ENCODE measurements at places on chromosomes 4 and X.

DNA sequence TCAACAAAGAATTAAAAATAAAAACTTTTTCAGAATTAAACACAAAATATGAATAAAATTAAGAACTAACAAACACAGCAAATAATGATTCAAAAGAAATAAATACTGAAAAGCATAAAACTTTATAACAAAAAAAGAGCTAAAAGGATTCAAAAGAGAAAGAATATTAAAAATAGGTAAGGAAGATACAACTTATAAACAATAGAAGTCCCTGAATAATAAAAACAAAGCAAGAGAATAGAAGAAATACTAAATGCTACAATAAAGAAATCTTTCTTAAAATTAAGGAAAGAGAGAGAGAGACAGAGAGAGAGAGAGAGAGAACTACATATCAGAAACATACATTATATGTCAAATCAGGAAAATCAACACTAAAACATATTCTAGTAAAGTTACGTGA lies 619.9 kb upstream of the SLIT2 start:
- no peak for DNase-seq

DNA sequence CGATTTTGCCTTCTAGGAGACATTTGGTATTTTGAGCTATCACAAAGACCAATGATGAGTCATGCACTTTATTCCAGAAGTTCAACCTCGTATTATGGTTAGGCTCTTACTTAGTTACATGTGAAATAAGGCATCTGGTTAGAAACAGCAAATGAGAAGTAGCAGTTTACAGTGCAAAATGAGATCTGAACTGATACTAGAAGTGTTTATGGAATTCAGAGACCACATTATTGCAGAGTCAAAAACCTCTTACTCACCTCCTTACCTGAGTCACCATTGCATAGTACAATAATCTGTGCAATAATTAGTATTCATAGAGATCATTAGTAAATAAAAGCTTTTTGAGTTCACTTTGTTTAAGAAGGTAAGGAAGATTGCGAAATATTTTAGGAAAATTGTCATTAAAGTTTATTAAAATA lies 38.7 kb downstream of the SEC24B start:
- DNase-seq, result no peak

GRCh38 chr4:157885811-157886210 lies 287.0 kb downstream of the GASK1B start:
- DNase-seq, result no peak

DNA sequence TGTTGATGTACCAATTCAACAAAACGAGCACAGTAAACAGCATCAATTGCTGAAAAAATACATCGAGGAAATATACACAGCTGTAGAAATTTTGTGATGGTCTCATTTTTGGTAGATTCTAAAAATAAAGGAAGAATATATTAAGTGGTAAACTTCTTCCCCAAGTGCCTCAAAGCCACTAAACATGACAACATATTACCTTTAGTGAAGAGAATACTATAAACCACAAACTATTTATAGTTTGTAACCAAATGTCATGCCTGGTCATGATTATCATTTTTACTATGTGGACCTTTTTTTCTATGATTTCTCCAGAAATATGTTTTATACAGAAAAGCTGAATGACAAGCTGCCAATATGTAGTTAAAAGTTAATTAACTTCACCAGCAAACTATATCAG lies 106.9 kb downstream of the THOC2 start:
- no peak for DNase-seq

DNA sequence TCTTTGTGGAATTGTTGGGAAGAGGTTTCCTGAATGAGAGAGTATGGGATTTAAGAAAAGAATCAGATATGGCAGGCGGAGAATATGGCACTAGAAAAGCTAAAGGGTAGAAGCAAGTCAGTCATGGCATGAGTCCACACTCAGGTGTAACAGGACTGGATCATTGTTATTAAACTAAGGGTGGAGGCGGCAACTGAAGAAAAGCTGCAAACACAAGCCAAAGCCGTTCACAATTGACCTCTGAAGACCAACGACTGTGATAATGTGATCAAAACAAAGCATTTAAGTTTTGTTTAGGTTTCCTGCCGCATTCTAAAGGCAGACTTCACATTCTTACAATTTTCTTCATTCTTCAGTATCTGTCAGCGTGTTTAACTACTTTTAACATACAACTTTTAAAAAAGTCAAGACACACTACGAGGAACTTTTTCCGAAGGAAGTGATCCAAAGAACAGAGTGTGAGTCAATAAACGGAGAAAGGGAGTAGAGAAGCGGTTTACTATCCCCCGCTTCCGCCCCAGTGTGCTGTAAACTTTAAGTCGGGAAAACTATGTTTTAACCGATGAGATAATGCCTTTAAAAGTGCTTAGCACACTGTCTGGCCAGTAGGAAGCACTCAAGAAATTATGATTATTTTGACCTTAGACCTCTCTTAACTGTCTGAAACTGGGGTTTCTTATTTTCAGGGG lies 909 bp upstream of the SLAIN2 start:
- DNase-seq, result no peak

Data from CD4-positive, alpha-beta T cell (primary cell).